ENCODE measurements at places on chromosomes 7 and 10.

DNA sequence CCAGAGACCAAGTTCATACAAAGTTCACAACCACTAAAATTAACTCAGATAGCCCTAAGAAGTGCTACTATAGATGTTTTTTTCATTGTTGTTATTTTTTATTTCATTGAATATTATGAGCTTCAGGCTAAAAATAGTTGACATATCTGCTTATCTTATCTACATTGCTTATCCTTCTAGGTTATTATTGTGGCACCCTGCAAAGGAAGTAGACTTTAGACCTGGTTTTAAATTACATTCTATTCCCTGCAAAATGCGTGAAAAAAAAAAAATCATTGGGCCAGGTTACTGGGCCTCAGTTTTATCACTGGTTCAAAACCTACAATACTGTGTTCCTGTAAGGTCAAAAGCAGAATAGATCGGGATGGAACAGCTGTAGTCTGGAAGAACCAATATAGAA is 811.0 kb downstream of the GRM8 start:
- DNase-seq, result no peak

DNA sequence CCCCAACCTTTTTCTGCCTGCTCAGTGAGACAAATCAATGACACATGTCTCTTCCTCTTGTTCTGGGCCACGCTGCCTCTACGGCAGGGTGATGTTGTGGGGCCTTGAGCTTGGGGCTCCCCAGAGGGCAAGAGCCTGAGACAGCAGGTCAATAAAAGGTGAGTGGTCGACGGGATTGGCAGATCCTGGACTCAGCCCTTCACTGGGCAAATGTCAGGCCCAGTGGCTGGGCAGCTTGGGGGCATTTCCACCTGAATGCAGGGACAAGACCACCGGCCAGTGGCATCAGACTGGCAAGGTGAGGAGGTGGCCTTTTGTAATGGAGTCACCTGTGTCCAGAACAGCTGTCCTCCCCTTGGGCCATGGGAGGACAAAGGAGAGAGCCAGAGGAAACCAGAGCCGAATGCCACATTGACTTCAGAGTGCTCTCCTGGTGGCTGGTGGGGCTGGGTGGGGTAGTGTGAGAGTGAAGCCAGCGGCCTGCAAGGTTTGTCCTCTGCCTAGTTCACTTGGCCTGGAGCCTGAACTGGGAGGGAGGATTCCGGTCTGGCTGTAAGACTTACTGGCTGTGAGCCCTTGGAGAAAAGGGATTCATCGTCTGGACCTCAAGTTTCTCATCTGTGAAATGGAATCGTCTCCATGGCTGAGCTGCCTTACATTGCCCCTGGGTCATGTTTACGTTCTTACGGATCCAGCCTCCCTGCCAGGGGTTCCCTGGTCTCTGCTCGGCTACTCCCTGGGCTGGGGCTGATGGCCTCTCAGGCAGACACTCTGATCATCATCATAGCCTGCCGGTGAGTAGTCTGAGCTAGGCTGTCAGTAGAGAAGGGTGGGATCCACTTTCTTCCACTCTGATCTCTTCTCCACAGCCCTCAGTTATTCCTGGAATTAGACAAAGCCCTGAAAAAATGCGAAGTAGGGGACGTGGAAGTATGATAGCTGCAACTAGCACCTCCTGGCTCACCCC is 25.4 kb upstream of the CRHR2 start:
- DNase-seq, result no peak

DNA sequence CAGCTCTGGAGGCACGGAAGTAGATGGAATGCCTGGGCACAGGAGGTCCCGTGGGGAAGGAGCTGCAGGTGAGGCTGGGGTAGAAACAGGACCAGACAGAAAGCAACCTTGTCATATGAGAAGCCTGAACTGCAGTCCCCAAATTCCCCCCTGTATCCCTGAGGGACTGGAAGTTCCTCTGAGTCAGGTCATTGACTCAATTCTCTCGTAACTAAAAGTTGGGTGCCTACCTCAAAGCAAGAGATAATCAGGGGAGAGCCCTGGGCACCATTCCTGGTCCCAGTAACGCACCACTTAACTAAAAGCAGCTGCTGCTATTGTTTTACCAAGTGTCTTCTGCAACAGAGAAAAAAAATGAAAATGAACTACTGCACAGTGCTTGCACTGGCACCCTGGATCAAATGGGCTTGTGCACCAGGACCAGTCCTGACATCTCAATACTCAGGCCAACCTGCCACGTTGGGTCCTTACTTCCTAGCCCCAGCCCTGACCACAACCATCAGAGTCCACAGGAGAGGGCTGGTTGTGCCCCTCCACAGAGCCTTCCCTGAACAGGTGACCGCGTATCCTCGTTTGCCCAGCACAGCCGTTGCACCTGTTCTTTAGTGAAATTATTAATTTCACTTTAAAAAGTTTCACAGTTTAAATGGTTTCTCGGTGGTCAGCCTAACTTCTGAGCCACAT is 79.3 kb downstream of the GRID1 start:
- no peak for DNase-seq

GRCh38 chr7:5283421-5284303 is 919 bp downstream of the SLC29A4 start:
- no peak for DNase-seq

DNA sequence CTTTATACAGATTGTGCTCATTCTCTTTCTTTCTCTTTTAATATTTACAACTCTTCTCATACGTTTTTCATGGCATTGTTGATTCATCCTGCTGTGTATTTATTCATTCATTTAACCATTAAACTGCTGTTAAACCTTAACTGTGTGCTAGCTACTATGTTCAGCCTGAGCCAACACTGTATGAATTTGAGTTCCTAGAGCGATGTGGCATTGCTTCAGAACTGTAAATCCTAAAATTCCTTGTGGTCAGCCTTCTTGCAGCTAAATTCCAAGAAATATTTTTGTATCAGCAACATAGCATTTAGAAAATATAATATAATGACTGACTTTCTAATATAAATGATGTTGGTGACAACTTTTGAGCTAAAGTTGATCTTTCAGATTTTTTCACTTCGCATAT is 184.7 kb upstream of the FZD1 start:
- no peak for DNase-seq

DNA sequence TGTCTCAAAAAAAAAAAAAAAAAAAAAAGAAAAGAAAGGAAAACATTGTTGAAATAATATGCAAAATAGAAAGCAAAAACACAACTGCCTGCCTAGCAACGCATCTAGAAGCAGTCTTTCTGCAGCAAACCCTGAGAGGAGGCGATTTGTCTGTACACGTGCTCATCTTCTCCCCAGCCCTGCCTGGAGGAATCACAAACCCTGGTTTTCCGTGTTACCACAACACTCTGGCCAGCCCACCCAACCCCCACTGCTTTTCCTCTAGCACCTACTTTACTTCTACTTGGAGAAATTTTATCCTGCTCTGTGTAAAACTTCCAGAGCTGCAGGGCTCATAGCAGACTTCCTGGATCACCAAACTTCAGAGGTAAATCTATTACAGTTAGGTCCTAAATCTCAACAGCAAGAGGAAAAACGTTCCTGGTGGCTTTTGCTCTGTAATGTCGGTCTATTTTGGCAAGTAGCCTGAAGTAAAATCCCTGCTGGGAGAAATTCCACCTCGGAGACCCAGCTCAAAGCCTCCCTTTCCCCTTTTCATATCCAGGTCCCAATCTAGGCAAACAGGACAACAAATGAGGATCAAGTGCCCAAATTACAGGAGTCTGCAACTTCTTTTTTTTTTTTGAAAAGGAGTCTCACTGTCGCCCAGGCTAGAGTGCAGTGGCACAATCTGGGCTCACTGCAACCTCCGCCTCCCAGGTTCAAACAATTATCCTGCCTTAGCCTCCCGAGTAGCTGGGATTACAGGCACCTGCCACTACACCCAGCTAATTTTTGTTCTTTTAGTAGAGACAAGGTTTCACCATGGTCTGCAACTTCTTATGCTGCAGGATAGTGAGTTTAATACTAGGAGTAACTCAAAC is 91.6 kb downstream of the DNMBP start:
- DNase-seq, result no peak

DNA sequence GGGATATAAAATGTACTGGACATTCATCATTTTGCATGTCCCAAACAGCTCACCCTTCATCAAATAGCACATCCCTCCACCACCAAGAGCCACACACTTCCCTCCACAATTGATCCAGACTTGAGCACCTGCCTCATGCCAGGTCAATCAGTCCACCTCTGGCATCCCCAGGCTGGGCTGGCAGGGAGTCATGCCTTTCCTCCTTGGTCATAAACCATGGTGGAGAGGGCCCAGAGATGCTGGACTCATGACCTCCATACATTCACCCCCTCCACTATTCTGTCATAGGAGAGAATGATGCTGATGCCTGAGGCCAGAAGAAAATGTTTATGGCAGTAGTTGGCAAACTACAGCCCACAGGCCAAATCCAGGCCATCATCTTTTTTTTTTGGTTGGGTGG is 16.1 kb upstream of the GDF10 start:
- DNase-seq, result no peak

GRCh38 chr10:35552650-35553342 is 52.3 kb upstream of the GJD4 start:
- no peak for DNase-seq

- DNase-seq, result no peak
Measured at GRCh38 chr7:43038254-43038653, 74.2 kb upstream of the HECW1 start.

GRCh38 chr7:115844857-115845256 is 185.7 kb downstream of the TFEC start:
- no peak for DNase-seq

- no peak for DNase-seq
Measured at GRCh38 chr10:91593366-91593765, 39.5 kb downstream of the PPP1R3C start.

DNA sequence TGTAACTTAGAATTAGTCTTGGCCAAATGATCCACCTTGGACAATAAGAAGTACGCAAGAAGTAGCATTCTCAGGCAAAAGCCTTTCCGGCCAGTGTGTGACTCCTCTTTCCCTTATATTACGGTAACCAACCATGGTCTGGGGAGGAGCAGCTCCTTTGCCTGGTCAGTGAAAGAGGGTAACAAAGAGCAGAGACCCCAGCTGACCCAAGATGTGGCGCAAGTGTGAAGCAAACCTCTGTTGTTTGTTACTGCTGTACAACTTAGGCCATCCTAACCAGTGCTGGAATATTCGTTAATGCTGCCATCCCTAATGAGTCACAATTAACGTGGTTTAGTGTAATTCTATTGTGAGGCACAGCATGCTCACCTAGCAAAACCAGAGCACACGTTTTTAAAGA is 44.0 kb downstream of the HIPK2 start:
- DNase-seq, result no peak

GRCh38 chr10:23157691-23158369 is 34.3 kb upstream of the PTF1A start:
- DNase-seq, result peak; percentile 15

DNA sequence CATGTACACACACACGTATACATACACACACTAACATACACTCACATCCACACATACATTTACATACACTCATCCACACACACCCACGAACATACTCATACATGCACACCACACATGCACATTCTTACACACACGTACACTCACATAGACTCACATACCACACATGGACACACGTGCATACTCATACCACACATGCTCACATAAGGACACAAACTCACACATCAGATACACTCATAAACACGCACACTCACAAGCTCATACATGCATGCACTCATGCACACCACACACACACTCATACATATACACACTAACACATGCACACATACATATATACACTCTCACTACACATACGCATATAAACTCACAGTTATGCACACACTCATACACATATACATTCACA is 1.2 kb upstream of the CALN1 start:
- DNase-seq, result no peak

GRCh38 chr7:519484-520390 is at the start of gene PDGFA:
TSS of gene PDGFA (minus strand) at chr7:519846. CDS start at chr7:519001, 845 bp downstream.
- DNase-seq, result peak; percentile 75

DNA sequence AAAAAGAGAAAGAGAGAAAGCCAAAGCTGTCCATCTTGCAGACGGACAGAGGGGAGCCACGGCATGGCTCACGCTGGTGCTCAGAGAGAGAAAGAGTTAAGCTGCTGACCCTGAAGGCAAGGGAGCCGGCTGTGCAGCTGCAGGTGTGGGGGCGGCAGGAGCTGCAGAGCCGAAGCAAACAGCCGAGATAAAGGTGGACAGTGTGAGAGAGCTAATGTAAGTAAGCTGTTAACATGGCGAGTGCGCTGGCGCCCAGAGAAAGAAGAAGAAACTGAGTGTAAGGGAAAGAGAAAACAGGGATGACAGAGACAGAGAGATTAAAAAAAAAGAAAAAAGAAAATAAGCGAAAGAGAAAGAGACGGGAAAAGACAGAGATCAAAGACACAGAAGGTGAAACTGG is 18.2 kb downstream of the COL17A1 start:
- no peak for DNase-seq
